ENCODE measurements at places on chromosomes 3 and 15.

DNA sequence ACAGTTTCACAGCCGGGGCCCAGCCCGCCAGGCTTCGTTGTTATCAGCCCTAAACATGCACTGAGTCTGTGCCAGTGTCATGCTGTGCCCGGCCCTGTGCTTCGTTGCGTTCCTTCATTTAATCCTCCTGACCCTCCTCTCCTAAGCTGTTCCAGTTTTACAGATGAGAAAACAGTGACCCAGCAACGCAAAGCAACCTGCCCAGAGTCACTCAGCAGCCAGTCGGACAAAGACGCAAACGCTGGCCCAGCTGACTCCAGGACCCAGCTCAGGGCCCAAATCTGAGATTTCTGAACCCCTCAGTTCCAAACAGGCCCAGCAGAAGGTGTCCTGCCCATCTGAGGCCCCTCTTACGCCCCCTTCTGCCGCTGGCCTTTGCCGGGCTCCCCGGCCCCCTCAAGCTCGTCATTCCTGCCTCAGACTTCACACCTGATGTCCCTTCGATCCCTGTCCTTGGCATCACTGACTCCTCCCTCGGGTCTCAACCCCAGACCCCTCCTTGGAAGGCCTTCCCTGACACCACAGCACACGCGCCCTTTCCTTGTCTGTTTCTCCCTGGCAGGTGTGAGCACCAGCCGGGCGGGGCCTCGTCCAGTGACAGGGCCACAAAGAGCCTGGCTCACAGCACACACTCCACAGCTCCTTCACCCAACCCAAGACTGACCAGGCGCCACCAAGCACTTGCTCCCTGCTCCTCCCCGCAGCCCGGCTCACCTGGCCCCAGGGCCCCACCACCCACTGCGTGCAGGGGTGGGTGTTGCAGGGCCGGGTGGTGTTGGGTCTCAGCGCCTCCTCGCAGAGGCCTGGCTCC is 48.1 kb downstream of the ADAMTS7 start:
- H3K27me3 ChIP-seq, result no peaks in the 10 kb centered on the region
- no peaks in the 10 kb centered on the region for H3K36me3 ChIP-seq
- DNase-seq, result no peak
- H3K27ac ChIP-seq, result no peak overlapping the region
- H3K4me1 ChIP-seq, result no peaks in the 10 kb centered on the region

DNA sequence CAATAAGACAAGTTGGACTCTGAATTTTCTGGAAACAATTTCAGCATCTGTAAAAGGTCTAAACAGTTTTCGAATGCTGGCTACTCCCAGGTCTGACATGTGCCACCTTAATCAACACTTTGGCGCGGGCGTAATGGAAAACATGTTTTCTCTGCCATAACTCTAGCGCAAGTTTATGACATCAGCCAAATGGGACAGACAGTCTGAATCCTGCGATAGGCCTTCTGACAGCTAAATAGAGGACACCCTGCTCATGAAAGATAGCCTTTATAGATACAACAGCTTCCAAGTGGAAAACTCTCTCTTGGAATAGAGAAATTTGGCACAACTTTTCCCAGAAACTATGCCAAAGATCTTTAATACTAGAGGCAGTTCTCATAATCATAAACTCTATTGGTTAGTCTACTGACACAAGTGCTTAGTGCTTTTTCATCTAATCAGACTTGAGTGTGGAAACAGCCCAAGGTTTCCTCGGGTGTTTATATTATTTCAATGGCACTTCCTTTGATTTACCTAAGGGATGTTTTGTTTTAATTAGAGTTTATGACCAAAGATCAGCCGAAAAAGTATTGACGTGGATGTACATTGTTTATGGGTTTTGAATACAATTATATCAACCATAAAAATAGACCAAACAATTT is 120.1 kb upstream of the DPH6 start:
- H3K27ac ChIP-seq, result no peak overlapping the region
- no peak for DNase-seq
- no peaks in the 10 kb centered on the region for H3K27me3 ChIP-seq

- no peaks in the 10 kb centered on the region for H3K27me3 ChIP-seq
- no peak for DNase-seq
- H3K27ac ChIP-seq, result no peak overlapping the region
- no peak overlapping the region for H3K4me3 ChIP-seq
- no peaks in the 10 kb centered on the region for H3K36me3 ChIP-seq
- H3K4me1 ChIP-seq, result no peaks in the 10 kb centered on the region
These were observed 59.7 kb downstream of the LRIG1 start for GRCh38 chr3:66441129-66441528.

DNA sequence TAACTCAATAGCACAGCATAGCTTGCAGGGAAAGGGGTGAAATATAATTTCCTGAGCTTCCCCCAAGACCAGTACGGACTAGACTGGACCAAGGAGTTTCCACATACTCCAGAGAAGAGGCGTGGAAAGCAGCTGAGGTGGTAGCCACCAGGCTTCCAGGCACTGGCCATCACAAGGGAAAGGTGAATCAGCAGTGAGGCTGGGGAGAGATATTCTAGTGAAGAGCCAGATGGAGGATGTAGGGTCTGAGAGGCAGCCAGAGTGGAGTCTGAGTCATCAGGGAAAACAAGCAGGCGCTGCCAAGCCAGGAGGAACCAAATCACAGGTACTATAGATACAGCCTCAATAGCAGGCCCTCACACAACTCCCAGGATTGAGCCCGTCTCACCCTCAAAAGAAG is 9.6 kb upstream of the RASA2 start:
- H3K4me1 ChIP-seq, result no peaks in the 10 kb centered on the region
- H3K36me3 ChIP-seq, result no peaks in the 10 kb centered on the region
- no peak overlapping the region for H3K4me3 ChIP-seq
- DNase-seq, result no peak
- H3K27ac ChIP-seq, result no peak overlapping the region

DNA sequence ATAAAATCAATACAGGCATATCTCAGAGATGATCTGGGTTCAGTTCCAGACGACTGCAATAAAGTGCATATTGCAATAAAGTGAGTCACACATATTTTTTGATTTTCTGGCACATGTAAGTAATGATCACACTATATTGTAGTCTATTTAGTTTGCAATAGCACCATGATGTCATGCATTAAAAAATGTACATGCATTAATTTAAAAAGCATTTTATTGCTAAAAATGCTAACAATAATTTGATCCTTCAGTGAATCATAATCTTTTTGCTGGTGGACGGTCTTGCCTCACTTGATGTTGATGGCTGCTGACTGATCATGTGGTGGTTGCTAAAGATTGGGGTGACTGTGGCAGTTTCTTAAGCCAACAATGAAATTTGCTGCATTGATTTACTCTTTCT is 511.1 kb downstream of the OTOL1 start:
- no peak for DNase-seq
- H3K27me3 ChIP-seq, result no peaks in the 10 kb centered on the region
- no peaks in the 10 kb centered on the region for H3K36me3 ChIP-seq
- no peak overlapping the region for H3K27ac ChIP-seq
- no peak overlapping the region for H3K4me3 ChIP-seq

GRCh38 chr3:18556001-18556408 is 130.9 kb upstream of the SATB1 start:
- no peaks in the 10 kb centered on the region for H3K4me1 ChIP-seq
- H3K36me3 ChIP-seq, result no peaks in the 10 kb centered on the region
- DNase-seq, result no peak
- H3K4me3 ChIP-seq, result no peak overlapping the region
- no peaks in the 10 kb centered on the region for H3K27me3 ChIP-seq

DNA sequence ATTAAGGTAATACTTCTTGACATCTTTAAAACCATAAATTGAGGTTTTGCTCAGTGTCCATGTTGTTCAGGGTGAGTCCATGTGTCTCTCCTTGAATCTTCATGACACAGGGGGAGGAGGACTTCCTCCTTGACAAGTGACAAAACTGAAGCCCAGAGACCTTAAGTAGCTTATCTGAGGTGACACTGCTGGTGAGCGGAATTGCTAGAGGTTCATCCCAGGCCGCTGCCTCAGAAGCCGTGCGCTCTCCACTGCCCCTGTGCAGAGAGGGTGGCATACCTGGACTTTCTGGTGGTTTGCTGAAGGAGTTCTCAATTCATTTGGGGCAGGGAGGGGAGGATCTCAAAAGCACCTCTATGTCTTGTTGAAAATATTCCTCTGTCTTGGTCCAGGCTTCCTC is 23.2 kb upstream of the CCDC174 start:
- no peaks in the 10 kb centered on the region for H3K27me3 ChIP-seq
- no peak overlapping the region for H3K4me3 ChIP-seq
- H3K27ac ChIP-seq, result no peak overlapping the region
- no peak for DNase-seq
- H3K4me1 ChIP-seq, result no peaks in the 10 kb centered on the region

- no peaks in the 10 kb centered on the region for H3K27me3 ChIP-seq
- no peaks in the 10 kb centered on the region for H3K4me1 ChIP-seq
- no peaks in the 10 kb centered on the region for H3K36me3 ChIP-seq
These were observed 82.6 kb upstream of the GCNT3 start for GRCh38 chr15:59528961-59529402.

DNA sequence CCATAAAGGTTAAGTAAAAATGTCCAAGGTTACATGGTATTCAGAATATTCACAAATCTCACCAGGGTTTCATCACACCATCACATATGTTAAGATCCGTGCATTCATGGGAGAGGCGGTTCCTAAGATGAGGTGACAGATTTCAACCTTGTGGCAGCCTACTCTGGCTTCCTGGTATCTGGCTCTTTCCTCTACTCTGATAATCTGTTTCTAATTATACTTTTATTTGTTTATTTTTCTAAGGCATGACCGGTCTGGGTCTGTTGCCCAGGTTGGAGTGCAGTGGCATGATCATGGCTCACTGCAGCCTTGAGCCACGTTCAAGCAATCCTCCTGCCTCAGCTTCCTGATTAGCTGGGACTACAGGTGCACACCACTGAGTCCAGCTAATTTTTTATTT is 34.4 kb downstream of the RAF1 start:
- no peaks in the 10 kb centered on the region for H3K27me3 ChIP-seq
- H3K4me1 ChIP-seq, result peaks cover 19% of the 10 kb centered on the region
- no peak overlapping the region for H3K27ac ChIP-seq
- no peak for DNase-seq

DNA sequence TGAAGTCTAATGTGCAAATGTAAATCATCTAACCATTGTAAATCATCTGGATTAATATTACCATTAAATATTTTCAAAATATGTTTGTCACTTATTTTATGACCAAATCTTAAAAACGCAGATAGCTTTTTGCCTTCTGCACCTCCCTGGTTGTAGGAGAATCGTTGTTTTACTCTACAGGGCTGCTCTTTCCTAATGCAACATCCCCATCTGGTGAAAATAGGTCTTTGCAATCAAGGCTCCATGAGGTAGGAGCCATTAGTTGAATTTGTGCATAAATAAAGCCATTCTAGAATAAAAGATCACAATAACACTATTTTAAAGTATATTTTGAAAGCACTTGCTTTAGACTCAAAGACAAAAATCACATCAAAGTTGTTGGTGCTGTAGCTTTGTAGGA is 535.6 kb upstream of the AGTR1 start:
- no peak overlapping the region for H3K4me3 ChIP-seq
- H3K27me3 ChIP-seq, result no peaks in the 10 kb centered on the region
- DNase-seq, result no peak
- H3K4me1 ChIP-seq, result no peaks in the 10 kb centered on the region
- no peaks in the 10 kb centered on the region for H3K36me3 ChIP-seq

GRCh38 chr15:23983500-23984259 is 296.6 kb upstream of the NDN start:
- no peaks in the 10 kb centered on the region for H3K27me3 ChIP-seq
- no peaks in the 10 kb centered on the region for H3K36me3 ChIP-seq
- H3K27ac ChIP-seq, result no peak overlapping the region
- H3K4me1 ChIP-seq, result no peaks in the 10 kb centered on the region
- no peak for DNase-seq

DNA sequence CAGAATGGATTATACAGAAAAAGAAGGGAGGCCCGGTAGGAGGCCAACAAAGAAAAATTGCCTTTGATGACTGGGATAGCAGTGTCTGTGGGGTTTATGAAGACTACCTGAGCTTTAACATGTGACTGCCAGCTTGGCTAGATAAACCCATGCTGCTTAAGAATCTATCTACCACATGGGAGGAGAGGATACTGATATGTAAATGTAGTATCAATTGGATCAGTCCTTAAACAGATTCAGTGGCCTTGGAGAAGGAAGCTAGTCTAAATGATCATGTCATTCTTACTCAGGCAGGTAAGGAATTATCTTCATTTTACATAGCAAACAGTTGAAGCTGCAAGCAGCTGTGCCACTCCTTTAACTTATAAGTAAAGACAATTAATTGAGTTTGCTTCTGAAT is 50.0 kb upstream of the SYNPR start:
- no peaks in the 10 kb centered on the region for H3K4me1 ChIP-seq
- H3K27ac ChIP-seq, result no peak overlapping the region
- H3K4me3 ChIP-seq, result no peak overlapping the region
- DNase-seq, result no peak

GRCh38 chr3:150414959-150415358 is 6.9 kb downstream of the TSC22D2 start:
- DNase-seq, result no peak
- H3K27ac ChIP-seq, result peak overlapping the region; percentile 100
- peaks cover 58% of the 10 kb centered on the region for H3K4me1 ChIP-seq
- peaks cover 56% of the 10 kb centered on the region for H3K36me3 ChIP-seq

DNA sequence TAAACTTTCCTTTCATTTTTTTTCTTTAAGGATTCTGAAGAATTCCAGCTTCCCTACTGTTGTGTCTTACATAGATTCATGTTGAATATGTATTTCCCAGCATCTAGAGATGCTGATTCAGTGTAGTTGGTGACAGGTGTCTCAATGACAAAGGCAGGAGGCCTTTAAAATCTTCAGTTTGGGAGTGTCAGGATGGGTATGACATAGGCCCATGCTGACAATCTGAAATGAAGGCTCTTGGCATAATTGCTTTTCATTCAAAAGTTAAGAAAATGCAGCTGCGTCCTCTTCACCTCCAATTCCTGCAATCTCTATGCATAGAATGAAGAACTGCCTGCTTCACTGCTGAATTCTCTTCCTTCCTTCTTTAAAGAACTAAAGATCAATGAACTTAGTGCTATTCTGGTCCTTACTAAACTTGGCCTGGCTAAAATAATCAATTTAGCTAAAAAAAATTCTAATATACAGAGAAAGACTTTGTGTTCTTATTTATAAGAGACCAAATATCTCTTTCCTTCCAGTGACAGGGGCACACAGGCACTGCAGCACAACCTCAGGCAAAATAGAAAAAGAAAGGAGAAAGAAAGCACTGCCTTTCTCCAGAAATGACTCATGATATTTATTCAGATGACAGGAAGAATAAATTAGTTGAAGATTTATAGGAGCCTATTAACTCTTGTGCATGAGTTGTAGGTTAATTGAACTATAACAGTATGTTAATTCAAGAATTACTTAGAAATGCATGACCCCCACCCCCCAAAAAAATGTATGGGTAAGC is 152.6 kb upstream of the GBE1 start:
- no peaks in the 10 kb centered on the region for H3K27me3 ChIP-seq
- no peak overlapping the region for H3K27ac ChIP-seq
- no peaks in the 10 kb centered on the region for H3K36me3 ChIP-seq
- DNase-seq, result no peak

DNA sequence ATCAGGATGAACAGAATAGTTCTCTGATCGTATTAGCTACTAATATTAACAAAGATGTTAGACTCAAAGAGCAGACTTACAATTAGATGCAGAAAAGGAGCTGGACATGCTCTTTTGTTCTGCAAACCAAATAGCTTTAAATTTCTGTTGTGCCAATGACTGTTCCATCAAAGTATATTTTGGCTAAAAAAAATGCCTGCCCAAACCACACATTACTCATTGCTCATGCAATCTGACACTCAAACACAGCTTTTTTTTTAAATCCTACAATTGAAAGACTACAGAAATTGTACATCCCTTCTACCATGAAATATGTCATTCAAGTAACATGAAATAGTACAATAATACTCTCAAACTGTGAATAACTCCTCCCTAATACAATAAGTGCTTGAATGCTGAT is 48.6 kb downstream of the SHOX2 start:
- no peak overlapping the region for H3K27ac ChIP-seq
- H3K36me3 ChIP-seq, result no peaks in the 10 kb centered on the region
- no peaks in the 10 kb centered on the region for H3K4me1 ChIP-seq
- H3K4me3 ChIP-seq, result no peak overlapping the region
- DNase-seq, result no peak

Data from Panc1 (cell line).